ENCODE measurements at places on chromosomes 6 and 20. TPM values are rescaled to one million over a fixed set of nuclear protein-coding genes. Genes with fewer than 3 reads are reported as not detected.

The PPP1R14C gene
- 1.9 TPM for polyA plus RNA-seq

The XKR7 gene
- polyA plus RNA-seq, result 0.02 TPM

The ESR1 gene
- polyA plus RNA-seq, result 1.2 TPM

The EPM2A gene
- 9.3 TPM for polyA plus RNA-seq

The CPXM1 gene
- polyA plus RNA-seq, result 14.1 TPM

The ALDH5A1 gene
- 13.4 TPM for polyA plus RNA-seq

The OOEP gene
- polyA plus RNA-seq, result 0.23 TPM

The PXT1 gene
- 0.05 TPM for polyA plus RNA-seq

The HSPA12B gene
- 2.3 TPM for polyA plus RNA-seq

The ABHD12 gene
- 28.8 TPM for polyA plus RNA-seq

The NRSN1 gene
- polyA plus RNA-seq, result 0.21 TPM

The PGC gene
- 0.73 TPM for polyA plus RNA-seq

The ABHD16B gene
- polyA plus RNA-seq, result 0.57 TPM

The CDS2 gene
- polyA plus RNA-seq, result 13.4 TPM

Measured in thymus (tissue), 14 donors.